ENCODE measurements at places on chromosomes 16 and 17.

DNA sequence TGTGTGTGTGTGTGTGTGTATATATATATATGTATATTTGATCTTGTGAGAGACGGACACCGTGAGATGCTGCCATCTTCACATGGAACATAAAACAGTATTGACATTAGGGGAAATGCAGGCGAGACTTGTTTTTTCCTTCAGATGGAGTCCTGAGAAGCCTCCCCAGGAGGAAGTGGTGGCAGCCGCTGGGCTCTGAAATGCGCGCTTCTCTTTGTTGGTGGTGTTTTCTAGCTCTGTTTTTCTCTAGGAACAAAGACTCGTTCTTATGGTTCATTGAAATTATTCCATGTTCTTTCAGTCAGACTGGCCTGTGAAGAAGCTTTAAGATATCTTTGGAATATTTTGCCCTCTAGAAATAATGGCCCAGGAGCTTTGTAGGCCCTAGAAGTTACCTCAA lies 32.9 kb downstream of the SNX29 start:
- DNase-seq: no peak

DNA sequence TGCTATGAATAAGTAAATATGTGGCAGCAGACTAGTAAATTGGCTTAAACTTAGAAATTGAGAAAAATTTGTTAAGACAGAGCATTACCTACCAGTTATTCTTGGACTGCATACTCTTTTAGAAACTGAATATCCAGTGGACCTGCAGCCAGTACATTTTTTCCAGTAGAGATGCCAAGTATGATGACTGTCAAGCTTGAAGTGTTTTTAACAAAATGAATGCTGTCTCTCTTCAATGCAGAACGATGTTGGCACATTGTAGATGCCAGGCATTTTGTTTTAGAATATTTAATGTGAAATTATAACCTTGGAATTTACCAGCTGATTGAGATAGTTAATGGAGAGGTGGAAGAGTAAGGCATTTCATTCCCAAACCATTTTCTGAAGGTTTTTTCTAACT lies 52.5 kb downstream of the NFAT5 start:
- no peak for DNase-seq

DNA sequence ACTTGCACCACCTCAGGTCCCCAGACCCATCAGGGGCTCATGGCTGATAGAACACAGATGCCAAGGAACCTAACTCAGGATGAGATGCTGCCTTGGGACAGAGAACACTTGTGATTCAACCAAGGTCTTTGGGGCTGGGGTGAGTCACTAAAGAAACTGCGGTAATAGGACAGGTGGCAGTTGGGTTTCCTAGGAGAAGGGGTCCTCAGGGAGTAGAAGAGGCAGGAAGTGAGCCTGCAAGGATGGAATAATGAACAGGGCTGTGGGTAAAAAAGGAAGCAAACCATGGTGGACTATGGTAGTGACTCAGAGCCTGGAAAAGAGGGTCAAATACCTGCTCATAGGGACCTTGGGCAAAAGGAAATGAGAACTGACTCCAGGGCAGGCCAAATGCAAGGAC lies 6.5 kb upstream of the PNPO start:
- no peak for DNase-seq

GRCh38 chr16:58280146-58280845 lies 14.5 kb downstream of the PRSS54 start:
- DNase-seq: no peak

GRCh38 chr16:47715442-47716083 lies 254.4 kb downstream of the PHKB start:
- no peak for DNase-seq

GRCh38 chr17:78412403-78412802 lies 34.0 kb downstream of the PGS1 start:
- DNase-seq: no peak

DNA sequence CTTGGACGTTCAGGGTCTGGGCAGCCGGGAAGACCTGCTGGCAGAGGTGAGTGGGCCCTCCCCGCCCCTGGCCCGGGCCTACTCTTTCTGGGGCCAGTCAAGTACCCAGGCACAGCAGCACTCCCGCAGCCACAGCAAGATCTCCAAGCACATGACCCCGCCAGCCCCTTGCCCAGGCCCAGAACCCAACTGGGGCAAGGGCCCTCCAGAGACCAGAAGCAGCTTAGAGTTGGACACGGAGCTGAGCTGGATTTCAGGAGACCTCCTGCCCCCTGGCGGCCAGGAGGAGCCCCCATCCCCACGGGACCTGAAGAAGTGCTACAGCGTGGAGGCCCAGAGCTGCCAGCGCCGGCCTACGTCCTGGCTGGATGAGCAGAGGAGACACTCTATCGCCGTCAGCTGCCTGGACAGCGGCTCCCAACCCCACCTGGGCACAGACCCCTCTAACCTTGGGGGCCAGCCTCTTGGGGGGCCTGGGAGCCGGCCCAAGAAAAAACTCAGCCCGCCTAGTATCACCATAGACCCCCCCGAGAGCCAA lies 8.6 kb upstream of the ABCC3 start:
- peak; percentile 68 for DNase-seq

- no peak for DNase-seq
Observed at GRCh38 chr16:23670137-23670776, 8.4 kb upstream of the PLK1 start.

DNA sequence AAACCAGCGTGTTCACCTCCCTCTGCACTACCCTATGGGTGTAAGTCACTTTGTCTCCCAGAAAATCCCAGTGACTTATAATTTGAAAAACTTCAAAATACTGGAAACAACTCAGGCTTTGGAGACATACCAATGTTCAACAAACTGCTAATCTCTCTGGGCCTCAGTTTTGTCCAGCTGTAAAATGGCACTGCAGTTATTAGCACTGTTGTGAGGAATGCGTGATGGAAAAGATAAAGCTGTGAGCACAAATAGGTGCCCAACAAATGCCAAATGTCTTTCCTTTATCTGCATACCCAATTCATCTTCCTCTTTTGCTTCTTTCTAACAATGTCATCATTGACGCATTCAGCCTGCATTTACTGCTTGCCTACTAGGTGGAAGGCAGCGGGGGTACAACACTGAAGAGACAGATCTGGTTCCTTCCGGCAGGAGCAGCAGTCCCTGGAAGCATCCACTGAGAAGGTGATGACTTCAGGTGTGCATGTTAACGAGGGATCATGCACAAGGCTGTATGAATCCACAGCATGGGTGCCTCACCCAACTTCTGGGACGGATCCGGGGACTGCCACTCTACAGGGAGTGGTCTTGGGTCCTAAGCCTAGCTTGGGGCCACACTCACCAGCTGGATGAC lies 63.4 kb downstream of the CYTH1 start:
- no peak for DNase-seq

DNA sequence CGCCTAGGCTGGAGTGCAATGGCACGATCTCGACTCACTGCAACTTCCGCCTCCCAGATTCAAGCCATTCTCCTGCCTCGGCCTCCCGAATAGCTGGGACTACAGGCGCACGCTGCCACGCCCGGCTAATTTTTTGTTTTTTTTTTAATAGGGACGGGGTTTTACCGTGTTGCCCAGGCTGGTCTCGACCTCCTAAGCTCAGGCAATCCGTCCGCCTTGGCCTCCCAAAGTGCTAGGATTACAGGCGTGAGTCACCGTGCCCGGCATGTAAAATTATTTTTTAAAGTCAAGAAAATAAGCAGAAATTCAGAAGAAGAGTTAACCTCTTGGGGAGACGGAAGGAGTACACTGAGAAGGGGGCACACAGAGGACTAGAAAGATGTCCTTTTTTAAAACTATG lies 27.5 kb downstream of the CDYL2 start:
- peak; percentile 23 for DNase-seq

DNA sequence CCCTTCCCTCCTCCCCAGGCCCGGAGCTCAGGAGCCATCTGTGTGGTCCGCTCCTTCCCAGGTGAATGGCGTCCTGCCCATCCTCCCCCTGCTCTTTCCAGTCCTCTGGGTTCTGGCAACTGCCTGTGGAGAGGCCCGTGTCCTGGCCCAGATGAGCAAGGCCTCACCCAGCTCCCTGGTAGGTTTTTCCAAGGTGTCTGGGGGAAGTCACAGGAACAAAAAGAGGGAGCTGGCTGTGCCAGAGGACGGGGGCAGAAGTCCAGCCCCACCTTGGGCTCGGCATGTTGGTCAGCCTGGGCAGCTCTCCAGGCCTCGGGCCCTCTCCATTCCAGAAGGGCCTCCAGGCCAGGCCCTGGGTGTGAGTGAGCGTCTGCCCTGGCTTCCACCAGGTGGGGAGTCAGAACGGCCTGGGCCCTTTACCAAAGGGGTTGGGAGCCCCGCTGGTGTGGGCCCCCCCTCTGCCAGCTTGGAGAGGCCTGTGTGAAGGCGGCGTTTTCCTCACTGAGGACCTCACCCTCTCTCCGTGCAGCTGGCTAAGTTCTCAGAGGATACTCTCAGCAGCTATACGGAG lies 25.1 kb downstream of the CASKIN2 start:
- no peak for DNase-seq

- DNase-seq: no peak
Observed at GRCh38 chr16:67773569-67774456, 32.5 kb downstream of the RANBP10 start.

DNA sequence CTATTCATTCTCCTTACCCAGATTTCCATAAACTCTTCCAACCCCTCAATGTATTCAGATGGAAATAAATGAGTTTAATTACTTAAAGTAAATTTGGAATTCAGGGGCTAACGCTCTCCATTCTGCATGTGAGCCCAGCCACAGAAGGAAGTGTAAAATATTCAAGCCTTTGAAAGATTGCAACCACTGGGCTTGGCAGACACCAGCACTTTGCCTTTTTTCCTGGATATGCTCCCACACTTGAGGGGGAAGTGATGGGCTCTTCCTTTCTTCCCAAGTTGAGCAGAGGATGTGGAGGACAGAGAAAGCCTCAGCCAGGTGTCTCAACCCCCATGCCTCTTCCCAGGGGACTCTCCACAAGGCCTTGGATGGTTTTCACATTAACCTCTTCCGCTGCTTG lies 825.1 kb upstream of the EEF2KMT start:
- no peak for DNase-seq

DNA sequence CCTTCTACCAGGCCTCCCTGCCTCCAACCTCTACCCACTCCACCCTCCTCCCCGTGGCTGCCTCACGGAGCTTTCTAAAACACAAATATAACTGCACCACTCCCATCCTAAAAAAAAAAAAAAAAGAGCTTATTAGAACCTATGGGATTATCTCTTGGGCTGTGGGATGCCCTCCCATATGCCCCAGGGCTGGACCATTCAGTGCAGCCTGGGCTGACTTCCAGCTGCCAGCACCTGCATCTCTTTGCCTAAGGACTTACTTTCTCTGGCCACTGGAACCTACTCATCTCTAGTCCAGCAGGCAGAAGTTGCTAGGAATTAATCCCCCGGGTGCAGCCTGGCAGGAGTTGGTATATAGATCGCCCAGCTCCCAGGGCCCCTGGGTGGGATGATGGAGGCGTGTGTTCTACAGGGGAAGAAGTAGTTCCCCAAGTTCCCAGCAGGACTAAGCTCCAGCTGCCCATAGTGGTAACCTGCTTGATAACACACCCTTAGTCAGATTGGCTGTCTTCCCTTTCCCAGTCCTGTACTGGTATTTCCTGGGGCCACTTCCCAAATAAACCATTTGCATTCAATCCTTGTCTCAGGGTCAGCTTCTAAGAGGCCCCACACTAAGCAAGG lies 10.3 kb downstream of the MPP3 start:
- no peak for DNase-seq

GRCh38 chr17:58028578-58028977 lies 21.5 kb upstream of the SRSF1 start:
- DNase-seq: no peak

DNA sequence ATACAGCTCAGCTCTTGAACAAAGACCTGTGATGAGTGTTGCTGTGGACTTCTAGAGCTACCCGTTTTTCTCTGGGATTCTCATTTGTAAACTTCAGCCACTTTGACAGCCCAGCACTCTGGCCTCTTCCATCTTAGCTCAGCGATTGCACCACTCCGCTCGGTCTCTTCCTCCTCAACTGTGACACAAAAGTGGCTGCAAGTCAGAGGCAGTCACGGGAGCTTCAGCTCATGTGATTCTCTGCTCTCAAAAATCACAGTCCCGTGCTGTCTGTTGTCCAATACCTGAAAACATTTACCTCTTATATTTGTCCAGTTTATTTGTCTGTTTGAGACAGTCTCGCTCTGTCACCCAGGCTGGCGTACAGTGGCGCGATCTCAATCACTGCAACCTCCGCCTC lies 75.7 kb upstream of the DNAH17 start:
- DNase-seq: no peak

GRCh38 chr16:89595330-89596060 lies 17.9 kb upstream of the DPEP1 start:
- DNase-seq: no peak

GRCh38 chr17:50806141-50806643 lies 29.2 kb upstream of the WFIKKN2 start:
- DNase-seq: no peak

DNA sequence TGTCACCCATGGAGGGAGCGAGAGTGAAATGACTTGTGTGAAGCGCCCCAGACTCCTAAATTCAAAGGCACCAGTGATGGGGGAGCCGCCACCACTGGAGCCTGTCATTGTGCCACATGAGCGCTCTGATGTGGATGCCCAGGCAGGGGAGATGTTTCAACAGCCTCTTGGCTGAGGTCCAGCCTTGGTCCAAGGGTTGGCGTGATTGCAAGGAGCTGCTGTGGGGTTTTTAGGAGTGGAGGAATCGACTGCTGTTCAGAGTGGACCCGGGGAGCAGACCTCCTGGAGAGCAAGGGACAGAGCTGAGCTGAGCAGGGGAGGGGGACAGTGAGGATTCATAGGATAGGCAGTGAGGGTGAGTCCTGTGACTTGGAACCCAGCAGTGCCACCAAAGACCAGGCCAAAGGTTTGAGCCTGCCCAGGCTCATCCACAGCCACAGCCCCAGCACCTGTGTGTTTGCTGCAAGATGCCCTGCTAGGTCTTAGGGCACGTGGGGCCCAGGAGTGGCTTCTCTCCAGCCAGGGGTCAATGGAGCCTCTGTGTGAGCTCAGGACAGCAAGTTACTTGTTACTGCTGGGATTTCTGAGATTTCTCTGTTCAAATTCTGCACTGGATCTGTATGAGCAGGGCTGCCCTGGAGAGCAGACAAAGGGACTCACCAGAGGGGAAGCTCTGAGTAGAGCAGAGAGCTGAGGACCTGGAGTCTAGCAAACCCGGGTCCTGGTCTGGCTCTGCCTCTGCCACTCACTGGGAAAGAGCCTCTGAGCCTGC lies 20.3 kb downstream of the RHBDL3 start:
- no peak for DNase-seq

DNA sequence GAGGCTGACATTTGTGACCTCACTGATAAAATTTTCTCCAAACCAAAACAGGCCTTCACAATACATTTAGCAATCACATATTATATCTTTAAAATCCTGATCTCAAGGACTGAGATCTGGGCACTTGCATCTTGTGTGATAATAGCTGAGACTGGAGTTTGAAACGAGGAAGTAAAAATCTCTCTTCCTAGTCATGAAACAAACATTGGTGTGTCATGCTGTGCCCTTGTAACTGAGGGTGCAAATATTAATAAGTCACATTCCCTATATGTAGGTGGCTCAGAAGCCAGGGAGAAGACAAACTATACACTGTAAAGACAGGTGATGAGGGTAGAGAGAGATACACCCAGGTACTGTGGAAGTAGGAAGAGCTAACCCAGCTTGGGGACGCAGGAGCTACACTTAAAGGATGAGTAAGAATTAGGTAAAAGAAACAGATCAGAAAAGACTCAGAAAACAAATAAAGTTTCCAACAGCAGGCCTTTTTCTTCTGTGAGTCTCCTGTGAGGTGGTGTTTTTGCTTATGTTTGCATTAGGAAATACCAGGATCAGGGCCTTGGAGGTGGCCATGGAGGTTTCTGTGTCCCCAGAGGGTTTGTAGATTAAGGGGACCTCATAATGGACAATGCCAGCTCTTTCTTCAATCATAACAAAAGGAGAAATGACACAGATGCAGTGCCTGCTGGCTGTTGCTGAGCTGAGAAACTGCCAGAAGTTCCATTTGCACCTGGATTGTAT lies 335.7 kb downstream of the GRIN2A start:
- DNase-seq: no peak
